HTR-8/SVneo (cell line): ENCODE measurements at places on chromosomes 1 and 21.

GRCh38 chr1:18020021-18020817 lies 87.4 kb upstream of the IGSF21 start:
- DNase-seq, result no peak

DNA sequence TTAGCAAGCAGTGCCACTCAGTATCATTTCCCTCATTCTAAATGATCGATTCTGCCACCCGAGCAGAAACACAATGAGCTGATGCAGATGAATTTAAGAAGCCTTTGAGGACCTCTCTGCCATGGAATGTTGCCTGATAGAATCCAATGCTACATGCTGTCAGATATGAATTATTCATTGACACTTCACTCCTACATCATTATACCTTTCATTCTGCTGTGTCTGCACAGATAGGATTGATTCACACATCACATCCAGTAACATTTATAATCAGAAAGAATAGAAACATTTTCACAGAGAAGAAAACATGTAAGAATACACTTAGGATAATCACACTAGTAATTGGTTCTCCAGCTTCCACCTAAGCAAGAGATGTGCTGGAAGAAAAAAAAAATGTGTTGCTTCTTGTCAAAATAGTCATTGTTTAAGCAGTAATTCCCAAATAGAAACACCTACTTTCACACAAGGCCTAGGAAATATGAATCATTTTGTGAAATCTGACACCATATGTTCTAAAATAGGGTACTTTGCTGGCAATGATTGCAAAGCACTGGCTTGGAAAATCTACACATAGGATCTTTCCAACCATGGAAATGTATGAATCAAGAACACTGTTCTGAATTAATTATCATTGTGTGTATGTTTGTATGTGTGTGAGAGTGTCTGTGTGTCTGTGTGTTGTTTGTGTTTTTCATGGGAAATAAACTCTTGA lies 110.1 kb downstream of the GRIK1 start:
- no peak for DNase-seq

DNA sequence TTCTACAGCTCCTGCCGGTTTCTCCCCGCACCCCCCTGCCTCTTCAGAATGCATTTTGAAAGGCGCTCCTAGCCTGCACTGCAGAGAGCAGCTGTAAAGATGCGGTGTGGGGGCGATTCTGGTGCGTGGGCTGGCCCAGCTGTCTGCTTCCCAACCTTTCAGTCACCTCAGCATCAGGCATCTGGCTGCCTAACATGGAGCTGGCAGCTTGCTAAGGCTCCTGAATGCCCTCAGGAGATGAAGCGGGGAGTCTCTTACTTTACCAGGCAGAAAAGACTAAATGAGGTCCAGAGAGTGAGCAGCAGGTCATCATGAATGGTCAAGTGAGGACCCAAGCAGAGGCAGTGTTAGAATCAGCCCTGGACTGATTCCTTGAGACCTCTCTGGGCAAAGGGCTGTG lies 8.7 kb downstream of the IER5 start:
- DNase-seq, result no peak

DNA sequence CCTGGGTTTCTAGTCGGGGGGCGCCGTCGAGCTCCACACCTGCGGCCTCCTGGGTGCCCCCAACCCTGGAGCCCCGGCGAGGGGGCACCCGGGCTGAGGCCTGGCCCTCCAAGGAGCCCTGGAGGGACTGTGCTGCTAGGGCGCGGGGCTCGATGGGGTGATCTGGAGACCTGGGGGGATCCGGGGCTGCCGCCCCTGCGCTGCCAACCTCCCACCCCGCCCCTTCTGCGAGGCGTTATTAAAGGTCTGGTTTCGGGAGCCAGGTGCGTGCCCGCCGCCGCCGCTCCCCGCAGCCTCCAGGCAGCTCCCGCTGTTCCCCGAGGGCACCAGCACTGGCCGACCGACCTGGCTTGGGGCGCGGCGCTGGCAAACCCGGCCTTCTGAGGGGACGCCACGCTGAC lies 746 bp upstream of the POFUT2 start:
- no peak for DNase-seq

GRCh38 chr1:15028616-15029015 lies 124.9 kb upstream of the TMEM51 start:
- DNase-seq, result no peak

DNA sequence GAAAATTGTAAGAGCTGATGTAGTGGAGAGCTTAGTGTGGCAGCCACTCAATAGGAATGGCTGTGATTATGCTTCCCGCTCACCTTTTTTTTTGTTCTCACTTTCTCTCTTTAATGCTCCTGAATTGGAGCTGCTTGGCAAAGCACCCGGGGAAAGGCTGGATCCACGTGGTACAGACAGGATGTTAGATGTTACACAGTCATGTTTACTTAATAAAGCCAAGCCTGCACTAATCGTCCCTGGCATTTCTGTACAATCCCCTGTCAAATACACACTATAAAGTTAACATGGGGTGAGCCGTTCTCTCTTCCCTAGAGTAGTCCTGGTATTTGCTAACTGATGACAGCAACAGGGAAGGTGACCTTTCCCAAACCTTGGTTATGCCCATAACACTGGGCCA lies 187.8 kb downstream of the ZSCAN20 start:
- no peak for DNase-seq

DNA sequence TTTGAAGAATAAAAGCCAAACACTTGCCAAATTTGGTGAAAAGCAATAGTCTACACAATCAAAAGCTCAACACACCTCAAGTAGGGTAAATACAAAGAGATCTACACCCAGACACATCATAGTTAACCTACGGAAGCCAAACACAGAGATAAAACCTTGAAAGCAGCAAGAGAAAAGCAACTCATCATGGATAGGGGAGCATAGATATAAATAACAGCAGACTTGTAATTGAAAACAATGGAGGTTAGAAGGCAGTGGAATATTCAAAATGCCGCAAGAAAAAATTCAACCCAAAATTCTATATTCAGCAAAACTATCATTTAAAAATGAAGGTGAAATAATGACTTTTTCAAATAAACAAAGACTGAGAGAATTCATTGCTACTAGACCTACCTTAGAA lies 105.1 kb downstream of the ITSN1 start:
- no peak for DNase-seq

DNA sequence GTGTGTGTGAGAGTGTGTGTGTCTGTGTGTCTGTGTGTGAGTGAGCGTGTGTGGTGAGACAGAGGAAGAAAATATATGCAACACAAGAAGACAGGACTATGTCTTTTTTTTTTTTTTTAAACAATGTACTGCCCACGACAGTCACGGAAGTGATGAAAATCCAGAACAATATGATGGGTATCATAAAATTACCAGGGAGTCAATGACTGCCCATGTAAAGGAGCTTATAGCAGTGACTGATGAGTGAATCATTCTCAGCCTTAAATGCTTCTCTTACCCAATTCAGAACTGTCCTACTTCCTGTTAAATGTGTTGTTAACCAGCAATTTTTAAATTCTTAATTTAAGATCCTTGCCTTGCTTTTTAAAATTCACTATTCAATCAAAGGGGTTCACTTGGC lies 46.6 kb downstream of the RGS7 start:
- DNase-seq, result peak; percentile 28

DNA sequence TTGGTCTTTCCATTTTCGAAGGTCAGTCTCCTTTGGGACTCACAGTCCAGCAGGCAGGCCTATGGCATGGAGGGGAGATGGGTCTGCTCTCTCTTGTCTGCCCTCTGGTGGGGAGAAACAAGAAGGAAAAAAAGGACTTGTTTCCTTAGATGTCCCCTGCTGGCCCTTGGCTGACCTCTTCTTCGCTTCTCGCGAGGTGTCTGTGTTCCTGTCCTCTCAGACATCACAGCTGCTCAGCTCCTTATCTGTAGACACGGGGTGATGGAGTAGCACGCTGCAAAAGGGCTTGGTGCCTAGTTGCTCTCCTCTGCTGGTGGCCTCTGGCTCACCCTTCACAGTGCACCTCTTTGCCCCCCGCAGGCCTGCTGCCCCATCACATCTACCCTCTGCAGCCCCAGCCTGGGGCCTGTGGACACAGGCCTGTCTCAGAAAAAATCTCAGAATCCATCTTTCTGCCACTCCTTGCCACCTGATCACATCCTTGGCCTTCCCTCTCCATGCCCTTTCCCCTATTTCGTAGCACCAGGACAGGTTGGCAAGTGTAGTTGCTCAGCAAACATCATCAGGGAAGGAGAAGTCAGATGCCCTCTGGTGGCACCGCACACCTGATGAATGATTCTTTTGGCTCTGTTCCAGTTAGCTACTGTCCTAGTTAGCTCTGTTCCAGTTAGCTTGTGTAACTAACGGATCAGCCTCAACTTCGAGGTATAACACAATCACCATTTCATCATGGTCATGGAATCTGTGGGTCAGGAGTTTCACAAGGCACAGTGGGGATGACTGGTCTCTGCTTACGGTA lies 18.7 kb upstream of the AK2 start:
- peak; percentile 74 for DNase-seq

GRCh38 chr1:59926381-59927123 lies at the start of gene CYP2J2:
Gene CYP2J2 (minus strand): TSS chr1:59926773. CDS start chr1:59926746, 27 bp downstream.
- peak; percentile 17 for DNase-seq
